ENCODE measurements at places on chromosomes 5 and 9.

DNA sequence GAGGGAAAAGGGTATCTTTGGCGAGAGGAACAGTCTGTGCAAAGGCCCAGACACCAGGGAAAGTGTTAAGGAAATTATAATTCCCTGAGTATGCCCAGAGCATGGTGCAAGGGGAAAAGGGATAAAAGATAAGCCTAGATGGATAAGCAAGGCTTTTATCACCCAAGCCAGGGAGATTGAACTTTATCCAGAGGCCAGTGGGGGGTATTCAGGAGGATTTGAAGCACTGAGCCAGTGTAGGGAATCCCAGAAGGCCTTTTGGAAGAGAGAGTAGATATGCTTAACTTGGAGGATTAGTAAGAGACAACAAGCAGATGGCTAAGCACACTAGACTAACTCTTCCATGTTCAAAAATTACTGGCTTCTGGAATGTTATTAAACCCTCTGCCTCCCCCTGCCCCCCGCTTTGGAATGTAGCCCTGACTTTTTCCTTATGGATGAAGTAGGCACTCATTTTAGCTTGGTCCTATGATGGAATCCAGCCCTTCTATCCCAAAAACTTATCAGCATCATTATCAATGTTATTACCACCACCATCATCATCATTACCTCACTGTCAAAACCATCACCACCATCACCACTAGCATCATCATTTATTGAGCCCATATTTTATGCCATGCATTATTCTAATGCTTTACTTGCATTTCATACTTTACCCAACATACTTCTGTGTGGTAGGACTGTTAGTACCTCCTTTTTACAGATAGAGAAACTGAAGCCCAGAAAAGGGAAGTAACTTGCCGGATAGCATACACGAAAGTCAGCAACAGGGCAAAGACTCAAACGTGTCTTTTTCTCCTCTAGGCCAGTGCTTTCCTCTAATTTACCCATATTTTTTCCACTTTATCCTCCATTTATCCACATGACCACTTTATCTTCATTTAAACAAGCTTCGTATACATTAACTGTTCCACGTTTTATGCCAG, 237.0 kb downstream of the PAPPA start:
- no peak for DNase-seq

DNA sequence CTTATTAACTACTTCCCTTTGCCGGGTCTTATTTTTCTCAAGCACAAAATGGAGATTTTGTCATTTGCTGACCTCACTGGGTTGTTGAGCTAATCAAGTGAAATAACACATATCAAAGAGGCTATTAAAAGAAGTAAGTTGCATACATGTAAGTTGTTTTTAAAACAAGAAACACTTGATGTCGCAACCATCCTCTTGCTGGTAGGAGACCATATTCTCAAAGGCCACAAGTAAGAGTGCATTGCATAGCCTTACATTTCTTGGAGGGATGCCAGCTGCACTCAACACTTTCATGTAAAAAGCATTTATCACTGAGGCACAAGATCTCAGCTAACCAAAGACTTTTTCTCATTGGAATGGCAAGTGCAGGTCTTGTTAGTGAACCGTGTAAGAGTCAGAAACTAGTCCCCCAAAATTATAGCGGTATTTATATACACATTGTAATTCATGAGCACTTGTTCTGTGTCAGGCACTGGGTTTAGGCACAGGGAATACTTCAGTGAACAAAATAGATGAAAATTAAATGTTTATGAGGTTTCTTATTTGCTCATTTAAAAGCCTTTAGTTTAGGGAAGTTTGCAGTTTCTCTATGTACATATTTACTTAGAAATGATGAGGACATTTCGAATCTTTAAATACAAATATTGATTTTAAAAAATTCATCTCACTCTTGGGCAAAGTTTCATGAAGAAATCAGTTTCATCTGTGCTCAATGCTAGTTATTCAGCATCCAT, 72.0 kb downstream of the ZFAND5 start:
- no peak for DNase-seq

DNA sequence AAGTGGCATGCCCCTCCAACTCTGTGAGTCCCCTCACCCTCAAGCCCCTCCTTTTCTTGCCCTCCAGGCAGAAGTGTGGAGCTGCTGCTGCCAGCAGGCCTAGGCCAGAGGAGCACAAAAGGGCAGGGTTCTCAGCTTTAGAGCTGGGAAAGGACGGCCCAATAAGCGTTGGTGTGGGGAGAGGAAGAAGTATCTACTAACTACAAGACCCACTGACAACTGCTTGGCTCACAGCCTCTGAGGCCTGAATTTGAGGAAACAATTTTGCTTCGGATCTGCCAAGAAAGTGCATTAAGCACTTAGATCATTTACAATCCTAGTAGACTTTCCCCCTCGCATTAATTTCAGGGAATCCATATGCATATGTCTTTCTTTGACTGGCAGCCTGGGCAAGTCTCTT, 179.4 kb downstream of the SNX18 start:
- no peak for DNase-seq

GRCh38 chr9:77769246-77769645, 121.1 kb upstream of the GNA14 start:
- no peak for DNase-seq

GRCh38 chr9:86181379-86182315, 77.8 kb downstream of the C9orf153 start:
- no peak for DNase-seq

DNA sequence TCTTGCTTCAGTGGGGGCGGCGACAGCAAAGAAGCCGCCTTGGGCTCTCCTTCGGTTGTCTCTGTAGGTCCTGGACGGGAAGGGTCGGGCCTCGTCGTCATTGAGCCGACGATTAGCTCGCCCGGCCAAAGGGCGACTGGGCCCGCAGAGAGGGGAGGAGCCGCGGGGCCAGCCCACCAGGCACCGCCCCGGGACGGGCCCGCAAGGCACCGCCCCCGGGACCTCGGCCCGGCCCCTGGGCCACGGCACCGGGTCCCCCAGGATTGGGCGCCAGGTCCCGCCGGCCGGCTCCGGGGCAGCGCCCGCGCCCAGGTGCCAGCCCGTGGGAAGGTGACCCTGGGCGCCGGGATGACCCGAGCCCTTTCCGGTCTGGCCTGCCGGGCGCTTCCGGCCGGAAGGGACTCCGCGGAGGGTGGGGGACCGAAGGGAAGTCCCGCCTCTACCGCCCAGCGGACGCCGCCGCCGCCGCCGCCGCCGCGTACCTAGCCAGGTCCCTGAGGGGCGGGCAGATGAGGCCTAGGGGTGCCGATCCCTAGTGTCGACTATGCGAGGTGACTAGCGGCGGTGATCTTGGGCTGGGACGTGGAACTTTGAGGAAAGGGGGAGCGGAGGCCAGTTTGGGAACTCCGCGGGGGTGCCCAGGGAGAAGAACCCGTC, at the start of the genes GBA2 and RGP1:
Gene GBA2, minus strand, starts transcription at position 371 of the 657 bp plus-strand sequence. CDS start 524 bp downstream, outside the sequence.
Gene RGP1, plus strand, starts transcription at position 430 of the 657 bp plus-strand sequence. CDS start 469 bp downstream, outside the sequence.
- DNase-seq, result no peak

GRCh38 chr9:105637787-105638395, 24.4 kb upstream of the TAL2 start:
- no peak for DNase-seq
